BE2C (cell line): ENCODE measurements at places on chromosomes 2 and 18.

- DNase-seq: no peak
Measured at GRCh38 chr2:148006249-148007007, 14.1 kb downstream of the ORC4 start.

DNA sequence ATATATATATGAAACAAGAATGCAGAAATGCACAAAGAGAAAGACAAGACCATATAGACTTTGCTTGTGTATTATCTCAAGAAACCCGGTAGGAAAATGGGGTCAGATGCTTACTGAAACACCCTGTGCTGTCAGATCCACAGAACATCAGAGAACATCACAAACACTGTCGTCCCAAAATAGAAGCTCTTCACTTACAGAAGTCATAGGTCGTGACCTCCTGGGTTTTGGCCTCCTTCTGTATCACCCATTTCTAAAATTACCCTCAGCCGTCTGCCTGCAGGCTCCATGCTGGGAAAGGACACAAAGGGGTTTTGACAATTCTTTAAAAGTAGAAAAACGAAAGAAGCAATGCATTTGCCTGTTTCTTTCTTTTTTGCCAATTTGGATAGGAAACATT lies 137.9 kb downstream of the PAX3 start:
- no peak for DNase-seq

- no peak for DNase-seq
Measured at GRCh38 chr2:216696321-216696720, 972 bp upstream of the IGFBP5 start.

DNA sequence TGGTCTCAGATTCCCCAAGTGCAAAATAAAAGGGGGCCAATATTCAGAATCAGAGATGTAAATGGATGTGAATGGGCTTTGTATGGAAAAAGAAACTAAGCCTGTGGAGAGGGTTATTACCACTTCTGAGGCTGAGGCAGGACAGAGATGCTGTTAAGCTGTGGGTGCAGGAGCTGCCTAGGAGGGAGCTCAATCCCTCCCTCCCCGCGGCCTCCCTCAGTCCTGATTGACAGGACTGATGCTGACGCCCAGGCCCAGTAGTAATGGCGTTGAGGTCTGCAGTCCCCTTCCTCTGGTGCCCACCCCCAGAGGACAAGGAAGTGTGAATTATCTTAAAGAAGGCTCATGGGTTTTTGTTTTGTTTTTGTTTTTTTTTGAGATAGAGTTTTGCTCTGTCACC lies 40.4 kb downstream of the PSD4 start:
- DNase-seq: no peak

GRCh38 chr2:207504513-207505170 lies 25.1 kb upstream of the CREB1 start:
- DNase-seq: no peak

- no peak for DNase-seq
Measured at GRCh38 chr18:64254399-64255093, 105.7 kb upstream of the LINC00305 start.

DNA sequence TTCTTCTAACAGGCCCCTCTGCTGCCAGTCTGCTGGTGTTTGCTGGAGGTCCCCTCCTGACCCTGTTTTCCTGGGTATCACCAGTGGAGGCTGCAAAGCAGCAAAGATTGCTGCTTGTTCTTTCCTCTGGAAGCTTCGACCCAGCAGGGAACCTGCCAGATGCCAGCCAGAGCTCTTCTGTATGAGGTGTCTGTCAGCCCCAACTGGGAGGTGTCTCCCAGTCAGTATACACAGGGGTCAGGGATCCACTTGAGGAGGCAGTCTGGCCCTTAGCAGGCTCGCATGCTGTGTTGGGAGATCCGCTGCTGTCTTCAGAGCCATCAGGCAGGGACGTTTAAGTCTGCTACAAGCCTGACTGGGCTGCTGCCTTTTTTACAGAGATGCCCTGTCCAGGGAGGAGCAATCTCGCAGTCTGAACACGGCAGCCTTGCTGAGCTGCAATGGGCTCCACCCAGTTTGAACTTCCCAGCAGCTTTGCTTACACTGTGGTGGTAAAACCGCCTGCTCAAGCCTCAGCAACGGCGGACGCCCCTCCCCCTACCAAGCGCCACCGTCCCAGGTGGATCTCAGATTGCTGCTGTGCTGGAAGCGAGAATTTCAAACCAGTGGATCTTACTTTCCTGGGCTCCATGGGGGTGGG lies 29.9 kb downstream of the CHCHD5 start:
- DNase-seq: no peak

- DNase-seq: no peak
Measured at GRCh38 chr2:19473350-19473749, 114.9 kb upstream of the OSR1 start.

- no peak for DNase-seq
Measured at GRCh38 chr2:227095346-227095745, 68.7 kb downstream of the COL4A4 start.

DNA sequence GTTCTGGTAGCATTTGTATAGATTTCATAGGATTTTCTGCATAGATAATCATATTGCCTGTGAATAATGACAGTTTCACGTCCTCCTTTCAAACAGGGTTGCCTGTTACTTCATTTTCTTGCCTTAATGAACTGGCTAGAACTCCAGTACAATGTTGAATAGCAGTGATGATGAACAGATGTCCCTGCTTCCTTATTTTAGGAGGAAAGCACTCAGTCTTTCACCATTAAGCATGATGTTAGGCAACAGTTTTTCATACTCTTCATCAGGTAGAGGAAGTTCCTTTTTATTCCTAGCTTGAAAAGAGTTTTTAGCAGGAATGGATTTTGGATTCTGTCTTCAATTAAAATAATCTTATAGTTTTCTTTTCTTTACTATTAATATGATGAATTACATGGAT lies 39.7 kb downstream of the C2orf76 start:
- DNase-seq: no peak

- no peak for DNase-seq
Measured at GRCh38 chr2:149155988-149156387, 117.5 kb downstream of the LYPD6B start.

GRCh38 chr2:24304098-24304497 lies 56.2 kb downstream of the ITSN2 start:
- DNase-seq: peak; percentile 35

DNA sequence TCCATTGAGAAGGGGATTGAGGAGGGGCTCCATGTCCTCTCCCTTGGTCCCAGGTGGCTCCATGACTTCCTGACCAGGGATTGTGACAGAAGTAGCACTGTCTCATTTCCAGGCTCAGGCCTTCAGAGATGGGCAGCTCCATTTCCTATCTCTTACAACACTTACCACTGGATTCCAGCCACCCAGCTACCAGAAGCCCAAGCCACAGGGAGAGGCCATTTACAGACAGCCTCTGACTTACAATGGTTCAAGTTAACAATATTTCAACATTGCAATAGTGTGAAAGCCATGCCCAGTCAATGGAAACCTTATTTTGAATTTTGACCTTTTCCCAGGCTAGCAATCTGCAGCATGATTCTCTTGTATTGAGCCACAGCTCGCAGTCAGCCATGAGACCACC lies 164.9 kb upstream of the AGAP1 start:
- DNase-seq: no peak

DNA sequence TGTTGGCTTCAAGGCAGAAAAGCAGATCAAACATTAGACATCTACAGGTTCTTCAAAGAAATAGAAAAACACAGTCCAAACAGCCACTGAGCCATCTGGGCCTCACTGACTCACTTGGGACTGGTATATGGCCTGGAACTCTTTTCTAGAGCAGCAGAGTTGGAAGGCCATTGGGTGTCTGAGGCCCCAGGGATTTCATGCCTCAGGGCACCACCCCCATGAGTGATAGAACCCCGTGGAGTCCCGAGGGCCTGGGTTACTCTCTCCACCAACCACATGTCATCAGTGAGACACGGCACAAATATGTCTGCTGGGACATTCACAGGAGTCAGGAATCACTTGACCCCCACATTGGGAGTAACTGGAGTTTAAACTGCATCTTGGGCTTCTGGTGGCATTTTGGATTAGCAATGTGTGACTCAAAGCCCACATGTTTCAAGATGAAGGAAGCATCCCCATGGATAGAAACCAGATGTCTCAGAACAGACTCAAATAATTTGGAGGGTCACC lies 44.0 kb downstream of the CAPN13 start:
- no peak for DNase-seq

GRCh38 chr18:12408247-12408869 lies 629 bp downstream of the PRELID3A start:
- no peak for DNase-seq

DNA sequence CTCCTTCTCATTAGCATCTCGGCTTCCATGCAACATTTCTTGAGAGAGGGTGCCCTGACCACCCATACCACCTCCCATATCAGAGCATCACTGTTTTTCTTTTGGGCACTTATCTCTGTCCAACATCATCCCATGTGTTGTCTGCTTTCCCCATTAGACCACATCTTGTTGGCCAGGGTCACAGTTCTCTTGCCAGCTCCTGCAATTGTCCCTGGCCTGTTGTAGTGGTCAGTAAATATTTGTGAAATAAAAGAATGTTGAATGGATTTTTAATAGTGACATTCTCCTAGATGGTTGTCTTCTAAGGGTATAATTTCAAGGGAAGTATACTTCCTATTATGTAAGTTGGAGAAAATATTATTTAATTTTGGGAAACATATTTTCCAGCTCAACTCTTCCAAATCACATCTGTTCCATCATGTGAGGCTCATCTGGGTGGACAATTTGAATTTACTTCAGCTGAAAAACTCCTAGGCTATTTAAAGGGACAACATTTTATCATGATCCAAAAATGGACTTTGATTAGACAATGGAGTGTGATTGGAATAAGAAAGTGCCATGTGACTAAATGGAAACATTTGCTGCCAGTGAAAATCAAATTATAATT lies 83.0 kb downstream of the MOGAT1 start:
- DNase-seq: no peak

DNA sequence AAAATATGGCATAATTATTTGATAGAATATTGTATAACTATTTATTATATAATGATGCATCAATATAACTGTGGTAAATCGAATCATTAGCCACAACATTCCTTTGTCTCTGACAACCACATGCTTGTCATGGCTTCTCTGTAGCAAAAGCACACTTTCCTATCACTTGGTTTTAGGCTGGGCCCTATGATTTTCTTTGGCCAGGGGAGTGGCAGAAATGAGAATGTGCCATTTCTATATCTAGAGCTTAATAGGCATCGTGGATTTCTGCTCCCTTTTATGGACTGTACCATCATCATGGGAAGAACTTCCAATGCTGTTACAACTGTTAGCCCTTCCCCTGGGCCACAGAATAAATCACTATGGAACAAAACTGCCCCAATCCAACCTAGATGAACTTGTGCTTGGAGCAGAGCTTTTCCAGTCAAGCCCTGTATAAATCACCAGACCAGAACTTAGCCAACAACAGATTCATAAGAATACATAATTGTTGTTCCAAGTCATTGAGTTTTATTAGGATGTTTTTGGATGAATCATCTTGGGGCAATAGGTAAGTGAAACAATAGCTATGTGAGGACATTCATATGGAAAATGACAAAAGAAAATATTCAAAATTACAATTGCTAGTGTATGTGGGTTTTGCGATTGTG lies 715.8 kb downstream of the ERBB4 start:
- no peak for DNase-seq

DNA sequence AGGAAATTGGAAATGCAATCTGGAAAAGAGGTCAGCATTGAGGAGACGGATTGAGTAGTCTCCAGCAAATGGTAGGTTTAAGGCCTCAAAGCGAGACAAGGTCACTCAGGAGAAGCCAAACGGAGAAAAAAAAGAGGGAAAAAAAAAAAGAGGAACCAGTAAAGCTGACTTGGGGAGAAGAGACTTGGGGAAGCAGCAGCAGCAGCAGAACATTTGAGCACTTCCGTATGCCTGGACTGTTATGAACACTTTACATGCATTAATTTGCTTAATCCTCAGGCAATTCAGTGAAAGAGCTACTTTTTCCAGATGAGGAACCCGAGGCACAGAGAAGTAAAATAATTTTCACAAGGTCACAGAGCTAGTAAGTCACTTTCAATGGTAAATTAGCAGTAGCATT lies 81.3 kb downstream of the OSBPL6 start:
- no peak for DNase-seq

DNA sequence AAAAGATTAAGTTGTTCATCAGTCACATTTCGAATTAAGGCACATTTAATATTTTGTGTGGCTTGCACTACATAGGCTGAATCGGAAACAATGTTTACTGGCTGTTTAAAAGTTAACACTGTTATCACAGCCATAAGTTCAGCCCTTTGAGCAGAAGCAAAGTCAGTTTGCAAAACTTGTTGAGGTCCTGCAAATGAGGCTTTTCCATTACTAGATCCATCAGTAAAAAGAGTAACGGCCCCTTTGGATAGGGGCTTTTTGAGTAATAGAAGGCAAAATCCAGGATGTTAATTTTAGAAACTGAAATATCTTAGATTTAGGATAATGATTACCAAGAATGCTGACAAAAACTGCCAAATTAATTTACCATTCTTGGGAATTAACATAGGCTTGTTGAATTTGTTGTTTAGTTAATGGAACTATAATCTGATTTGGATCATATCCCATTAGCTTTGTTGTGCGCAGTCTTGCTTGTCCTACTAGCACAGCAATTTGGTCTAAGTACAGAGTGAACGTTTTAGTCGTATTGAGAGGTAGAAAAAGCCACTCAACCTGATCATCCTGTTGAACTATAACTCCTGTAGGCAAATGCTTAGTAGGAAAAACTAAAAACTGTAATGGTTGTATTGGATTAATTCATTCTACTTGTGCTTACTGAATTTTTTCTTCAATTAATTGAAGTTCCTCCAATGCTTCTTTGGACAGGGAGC lies 13.9 kb upstream of the SUCLG1 start:
- no peak for DNase-seq

DNA sequence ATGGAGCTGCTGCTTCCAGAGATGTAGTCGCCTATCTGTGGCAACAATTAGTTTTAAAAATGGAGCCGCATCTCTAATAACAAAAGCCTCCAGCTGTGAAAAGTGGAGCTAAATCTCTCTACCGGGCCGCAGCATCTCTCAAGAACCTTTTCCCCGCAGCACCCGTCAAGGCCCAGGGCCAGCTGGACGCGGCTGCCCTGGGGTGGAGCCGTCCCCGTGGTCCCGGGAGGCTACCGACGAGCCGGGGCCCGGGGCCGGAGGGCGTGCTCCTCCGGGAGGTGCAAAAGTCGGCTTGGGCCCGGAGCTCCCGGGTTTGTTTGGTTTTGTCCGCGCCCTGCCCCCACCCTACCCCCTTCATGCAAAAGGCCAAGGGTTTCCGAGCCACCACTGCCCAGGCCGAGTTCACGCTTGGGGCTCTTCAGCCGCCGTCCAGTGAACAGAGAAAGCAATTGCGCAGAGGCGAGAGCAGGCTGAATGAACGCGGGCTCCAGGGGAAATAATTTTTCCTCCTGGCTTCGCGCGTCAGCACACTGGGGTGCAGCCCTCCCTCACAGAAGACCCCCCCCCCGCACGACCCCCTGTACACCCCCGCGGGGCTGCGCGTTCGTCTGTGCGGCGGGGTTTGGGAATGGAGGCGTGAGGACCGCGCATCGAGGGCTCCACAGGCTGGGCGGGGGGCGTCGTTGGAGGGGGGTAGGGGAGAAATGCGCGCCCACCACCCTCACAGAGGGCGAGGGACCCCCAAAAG lies 557 bp upstream of the GREB1L start:
- no peak for DNase-seq

- DNase-seq: peak; percentile 54
Measured at GRCh38 chr2:202965810-202966460, 48.7 kb upstream of the NBEAL1 start.
